ENCODE measurements at places on chromosomes 13 and 19.

- DNase-seq, result no peak
Observed at GRCh38 chr13:99366075-99366987, 59.1 kb upstream of the GPR183 start.

GRCh38 chr19:21092109-21092508 lies 10.1 kb downstream of the ZNF714 start:
- DNase-seq, result peak; percentile 1

- DNase-seq, result no peak
Observed at GRCh38 chr19:50663482-50663790, 14.2 kb downstream of the C19orf81 start.

DNA sequence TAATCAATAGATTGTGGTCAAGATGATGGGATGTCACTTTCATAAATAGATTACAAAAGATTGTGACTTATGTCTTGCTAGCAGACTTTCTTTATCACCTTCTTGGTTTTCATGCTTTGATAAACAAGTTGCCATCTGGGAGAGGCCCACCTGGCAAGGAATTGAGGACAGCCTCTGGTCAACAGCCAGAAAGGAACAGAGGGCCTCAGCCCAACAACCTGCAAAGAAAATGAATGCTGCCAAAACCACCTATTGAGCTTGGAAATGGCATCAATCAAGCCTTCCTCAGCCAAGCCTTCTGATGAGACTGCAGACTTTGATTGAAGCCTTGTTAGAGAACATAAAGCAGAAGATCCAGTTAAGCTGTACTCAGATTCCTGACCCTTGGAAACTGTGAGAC lies 288.6 kb downstream of the SPRY2 start:
- no peak for DNase-seq

- no peak for DNase-seq
Observed at GRCh38 chr13:110801044-110801443, 87.5 kb downstream of the ING1 start.

DNA sequence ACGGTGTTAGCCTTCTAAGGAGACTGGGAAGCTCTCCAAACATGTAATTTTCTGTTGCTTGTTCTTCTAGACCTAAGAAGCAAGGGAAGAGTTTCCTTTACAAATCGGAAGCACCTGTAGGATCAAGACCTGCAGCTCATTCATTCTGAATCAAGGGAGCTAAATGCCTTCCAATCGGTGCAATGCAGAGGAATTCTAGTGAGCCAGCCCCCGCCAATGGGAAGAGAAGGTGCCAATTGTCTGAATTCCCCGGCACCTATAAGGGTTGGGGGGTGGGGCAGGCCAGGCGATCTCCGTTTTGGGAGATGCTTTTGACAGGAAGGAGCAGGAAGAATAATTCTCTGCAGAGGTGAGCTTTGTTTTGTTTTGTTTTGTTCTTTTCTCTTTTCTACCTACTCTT lies 7.1 kb upstream of the NLRP13 start:
- no peak for DNase-seq

DNA sequence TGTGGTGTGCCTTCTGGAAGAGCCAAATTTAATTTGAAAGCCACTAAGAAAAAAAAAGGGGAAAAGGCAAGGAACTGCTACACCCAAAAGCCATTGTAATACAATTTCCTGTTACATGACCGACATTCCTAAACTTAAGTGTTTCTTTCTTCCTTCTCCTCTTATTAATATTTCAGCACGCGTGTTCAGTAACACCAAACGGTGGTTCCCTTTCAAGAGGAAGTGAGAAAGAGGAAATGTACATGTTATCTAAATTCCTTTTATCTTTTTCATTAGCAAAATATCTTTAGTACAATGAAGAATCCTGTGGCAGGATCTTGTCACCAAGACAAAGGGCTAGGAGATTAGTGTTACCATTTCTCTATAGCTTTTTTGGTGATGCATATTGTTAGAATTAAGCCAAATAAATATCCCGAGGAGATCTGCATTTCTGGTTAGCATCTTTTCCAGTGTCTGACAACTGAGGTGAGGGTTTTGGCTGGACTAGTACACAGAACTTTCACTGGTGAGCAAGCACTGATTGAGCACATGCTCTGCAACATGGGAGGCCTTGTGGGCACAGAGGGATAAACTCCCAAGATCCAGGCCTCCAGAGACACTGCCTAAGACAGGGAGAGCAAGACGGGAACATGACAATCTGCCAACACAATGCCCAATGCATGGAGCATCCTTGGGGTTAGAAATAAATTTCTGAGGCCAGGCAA lies 22.1 kb downstream of the LATS2 start:
- no peak for DNase-seq

GRCh38 chr13:81683521-81683920 lies 1342.6 kb upstream of the SPRY2 start:
- no peak for DNase-seq

All from osteoblast (primary cell).